ENCODE measurements at places on chromosomes 5 and 9.

DNA sequence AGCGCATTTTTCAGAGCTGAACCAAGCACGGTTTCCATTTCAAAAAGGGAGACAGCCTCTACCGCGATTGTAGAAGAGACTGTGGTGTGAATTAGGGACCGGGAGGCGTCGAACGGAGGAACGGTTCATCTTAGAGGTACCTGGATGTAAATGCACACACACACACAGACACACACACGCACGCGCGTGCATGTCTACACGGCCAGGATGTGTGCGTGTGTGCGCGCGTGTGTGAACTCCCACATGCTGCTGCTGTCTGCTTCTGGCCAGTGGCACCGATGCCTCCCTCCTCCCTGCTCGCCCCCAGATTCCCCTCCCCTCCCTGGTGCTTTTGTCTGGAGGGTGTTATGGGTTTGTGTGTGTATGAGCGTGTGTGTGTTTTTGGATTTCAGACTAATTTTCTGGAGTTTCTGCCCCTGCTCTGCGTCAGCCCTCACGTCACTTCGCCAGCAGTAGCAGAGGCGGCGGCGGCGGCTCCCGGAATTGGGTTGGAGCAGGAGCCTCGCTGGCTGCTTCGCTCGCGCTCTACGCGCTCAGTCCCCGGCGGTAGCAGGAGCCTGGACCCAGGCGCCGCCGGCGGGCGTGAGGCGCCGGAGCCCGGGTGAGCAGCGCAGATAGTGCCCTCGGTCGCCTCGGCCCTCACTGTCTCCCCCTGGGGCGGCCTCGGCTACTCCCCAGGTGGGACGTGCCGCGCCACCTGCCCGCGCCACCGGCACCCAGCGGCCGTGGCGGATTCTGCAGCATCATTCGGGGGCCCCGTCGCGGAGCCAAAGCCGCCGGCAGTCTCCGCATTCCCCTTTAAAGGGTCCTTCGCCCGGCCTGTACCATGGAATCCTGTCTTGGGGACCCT lies at the start of gene NTRK2:
Gene NTRK2, plus strand, starts transcription at position 442 of the 850 bp plus-strand sequence. CDS start 1,020 bp downstream, outside the sequence.
- DNase-seq = peak; percentile 27

- DNase-seq = peak; percentile 20
Observed at GRCh38 chr5:175772747-175773533, 98.4 kb upstream of the CPLX2 start.

DNA sequence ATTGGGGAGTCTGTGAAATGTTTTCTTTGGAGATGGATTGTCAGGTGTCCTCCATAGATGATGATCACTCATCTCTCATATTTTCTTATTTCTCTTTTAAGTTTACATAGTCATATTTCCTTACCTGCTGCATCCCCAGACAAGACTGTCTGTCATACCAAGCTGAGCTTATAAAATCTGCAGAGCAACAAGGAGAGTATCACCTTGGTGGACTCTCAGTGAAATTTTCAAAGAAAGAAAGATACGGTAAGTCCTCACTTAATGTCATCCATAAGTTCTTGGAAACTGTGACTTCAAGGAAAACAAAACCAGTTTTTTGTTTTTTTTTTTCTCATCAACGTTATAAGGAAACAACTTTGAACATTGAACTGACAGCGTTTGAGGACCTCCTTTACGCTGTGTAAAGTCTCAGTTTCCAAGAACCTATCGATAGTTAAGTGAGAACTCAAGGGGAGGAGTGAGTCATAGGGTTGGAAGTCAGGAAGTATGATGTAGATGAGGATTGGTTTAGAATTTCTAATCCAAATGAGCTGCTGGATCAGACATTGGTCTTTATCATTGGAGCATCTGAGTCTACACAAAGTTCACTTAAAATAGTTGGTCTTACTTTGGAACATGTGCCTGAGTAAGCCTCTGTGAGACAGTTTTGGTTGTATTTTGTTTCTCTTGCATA lies 45.5 kb downstream of the SPIN1 start:
- peak; percentile 53 for DNase-seq

- DNase-seq = peak; percentile 91
Observed at GRCh38 chr5:125550274-125550673, 803.8 kb upstream of the ZNF608 start.

DNA sequence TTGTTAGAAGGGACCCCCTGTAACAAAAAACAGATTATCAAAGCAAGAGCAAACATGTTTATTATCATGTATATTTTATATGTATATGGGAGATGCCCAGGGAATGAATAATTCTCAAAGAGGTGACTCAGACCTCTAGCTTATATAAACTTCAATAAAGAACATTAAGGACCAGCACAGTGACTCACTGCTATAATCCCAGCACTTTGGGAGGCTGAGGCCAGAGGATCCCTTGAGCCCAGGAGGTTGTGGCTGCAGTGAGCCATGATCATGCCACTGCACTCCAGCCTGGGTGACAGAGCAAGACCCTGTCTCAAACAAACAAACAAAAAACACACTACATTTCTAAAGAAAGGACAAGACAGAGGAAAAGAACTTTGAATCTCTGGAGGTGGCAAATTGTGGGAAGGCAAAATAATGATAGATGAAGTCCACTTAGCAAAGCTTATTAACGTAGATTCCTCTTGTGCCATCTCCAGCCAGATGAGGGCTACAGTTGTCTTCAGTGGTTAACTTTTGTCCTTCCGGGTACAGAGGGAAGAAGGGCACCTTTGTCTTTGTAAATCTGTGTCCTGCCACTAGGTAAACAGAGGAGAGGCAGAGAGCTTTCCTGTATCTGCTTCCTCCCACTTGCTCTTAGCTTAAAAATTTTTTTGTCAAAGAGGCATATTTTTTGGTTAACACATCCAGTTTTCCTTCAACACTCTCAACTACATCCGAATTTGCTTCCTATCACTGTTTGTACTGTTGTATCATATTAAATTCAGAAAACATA lies 7.5 kb upstream of the RFK start:
- DNase-seq = peak; percentile 61

GRCh38 chr5:14341571-14342230 lies 198.6 kb downstream of the TRIO start:
- DNase-seq = no peak

- DNase-seq = peak; percentile 63
Observed at GRCh38 chr5:147454996-147455677, 54.7 kb downstream of the DPYSL3 start.

DNA sequence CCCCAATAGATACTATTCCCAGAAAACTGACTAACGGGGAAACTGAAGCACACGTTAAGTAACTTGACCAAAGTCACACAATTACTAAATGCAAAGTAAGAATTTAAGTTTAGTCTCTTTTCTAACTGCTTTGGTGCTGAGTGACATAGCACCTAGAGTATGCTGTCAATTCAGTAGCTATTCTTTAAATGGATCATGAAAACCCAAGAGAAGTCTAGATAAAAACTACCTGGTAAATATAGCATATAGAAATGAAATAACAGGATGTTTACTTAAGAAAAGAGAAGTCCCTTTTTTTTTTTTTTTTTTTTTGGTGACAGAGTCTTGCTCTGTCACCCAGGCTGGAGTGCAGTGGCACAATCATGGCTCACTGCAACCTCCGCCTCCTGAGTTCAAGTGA lies 129.2 kb downstream of the PDE4D start:
- DNase-seq = no peak

DNA sequence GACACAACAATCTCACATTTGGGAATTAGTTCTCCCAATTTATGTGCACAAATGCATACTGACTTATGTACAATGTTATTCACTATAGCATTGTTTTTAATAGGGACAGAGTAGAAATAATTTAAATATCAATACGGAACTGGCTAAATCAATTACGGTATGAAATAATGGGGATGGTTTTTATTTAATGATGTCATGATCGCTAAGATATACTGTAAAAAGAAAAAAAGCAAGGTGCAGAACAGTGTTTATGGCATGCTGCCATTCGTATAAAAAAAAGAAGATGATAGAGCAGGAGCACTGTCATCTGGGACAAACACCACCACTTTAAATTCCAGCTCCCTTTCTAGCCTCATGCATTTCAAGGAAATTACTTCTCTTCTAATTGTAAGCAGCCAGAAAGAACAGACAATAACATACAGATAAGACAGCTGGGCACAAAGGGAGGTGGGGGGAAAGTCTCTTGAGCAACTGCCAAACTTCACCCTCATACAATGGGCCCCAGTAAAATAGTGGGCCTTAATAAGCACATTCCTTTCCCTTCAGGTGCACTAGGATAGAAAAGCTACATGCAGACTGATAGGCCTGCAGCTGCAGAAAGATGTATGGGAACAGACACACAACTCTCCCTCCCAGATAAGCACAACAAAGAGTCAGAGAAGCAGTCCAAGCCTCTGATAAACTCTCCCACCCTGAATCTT lies 8.4 kb downstream of the SREK1IP1 start:
- no peak for DNase-seq

- peak; percentile 72 for DNase-seq
Observed at GRCh38 chr9:22169727-22170503, 160.8 kb upstream of the CDKN2B start.

GRCh38 chr5:43530648-43531047 lies 15.7 kb upstream of the C5orf34 start:
- no peak for DNase-seq

DNA sequence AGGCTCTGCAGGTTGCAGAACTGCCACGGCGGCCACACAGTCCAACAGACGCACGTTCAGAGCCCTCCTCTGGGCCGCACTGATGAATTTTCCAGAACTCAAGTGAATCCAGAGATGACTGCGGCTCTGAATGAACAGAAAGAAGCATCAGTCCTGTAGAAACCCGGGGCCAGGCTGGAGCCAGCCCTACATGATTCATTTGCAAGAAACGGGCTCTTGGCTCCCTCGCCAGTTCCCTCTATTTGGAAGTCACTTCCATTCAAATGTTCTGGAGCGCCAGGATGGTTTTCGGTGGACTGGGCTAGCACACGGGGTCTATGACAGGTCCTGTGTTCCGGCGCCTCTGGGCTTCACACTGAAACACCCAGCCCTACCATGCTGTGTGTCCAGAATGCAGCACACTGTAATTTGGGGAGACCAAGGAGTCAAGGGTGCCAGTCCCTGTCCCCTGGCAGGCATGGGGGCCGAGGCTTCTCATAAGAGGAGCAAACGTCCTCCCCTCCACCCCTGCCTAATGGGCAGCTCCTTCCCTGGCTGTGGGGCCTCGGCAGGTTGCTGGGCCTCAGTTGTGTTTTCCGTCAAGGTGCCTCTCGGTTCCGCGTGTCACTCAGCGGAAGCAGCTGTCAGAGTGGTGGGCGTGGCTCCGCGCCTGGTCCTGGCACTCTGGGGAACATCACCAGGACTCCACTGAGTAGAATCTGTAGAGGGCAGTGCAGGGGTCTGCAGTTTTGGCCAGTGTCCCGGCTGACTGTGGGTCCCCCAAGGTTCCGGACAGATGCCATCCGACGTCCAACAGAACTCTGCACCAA lies 18.1 kb upstream of the COL5A1 start:
- DNase-seq = no peak

DNA sequence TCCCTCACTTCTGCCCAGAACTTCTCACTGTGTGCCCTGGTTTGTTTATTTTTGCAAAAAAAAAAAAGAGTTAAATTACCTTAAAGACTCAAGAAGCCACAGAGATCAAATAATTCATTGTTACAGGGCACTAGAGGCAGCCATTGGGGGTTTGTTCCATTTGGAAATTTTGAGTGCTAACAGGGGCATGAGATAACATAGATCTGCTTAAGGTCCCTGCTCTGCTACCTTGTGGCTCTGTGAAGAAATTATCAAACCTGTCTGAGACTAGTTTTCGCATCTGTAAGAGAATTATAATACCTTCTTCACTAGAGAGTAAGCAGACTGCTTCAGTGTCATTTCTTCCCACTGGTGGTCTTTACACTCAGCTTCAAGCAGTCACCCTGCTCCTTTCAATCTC lies 394 bp downstream of the TLR4 start:
- DNase-seq = no peak

GRCh38 chr5:137054335-137054734 lies 444.8 kb downstream of the SPOCK1 start:
- DNase-seq = no peak

- peak; percentile 18 for DNase-seq
Observed at GRCh38 chr5:28779161-28779754, 1740.9 kb upstream of the CDH9 start.

DNA sequence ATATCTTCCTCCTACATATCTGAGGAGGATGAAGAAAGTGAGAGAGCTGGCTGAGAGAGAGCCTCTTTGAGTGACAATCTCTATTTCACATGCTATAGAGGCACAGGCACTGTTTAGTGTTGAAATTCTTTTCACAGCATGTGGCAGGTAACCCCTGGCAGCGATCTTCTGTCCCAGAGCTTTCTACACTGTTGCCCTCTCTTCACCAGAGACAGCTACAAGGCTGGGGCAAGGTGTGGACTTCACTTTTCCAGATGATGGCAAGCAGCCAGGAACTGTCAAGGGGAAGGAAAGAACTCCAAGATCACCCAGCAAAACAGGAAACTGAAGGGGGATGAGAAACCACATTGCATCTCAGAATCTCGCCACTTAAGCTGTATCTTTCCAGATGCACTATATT lies 205.2 kb downstream of the CAAP1 start:
- DNase-seq = peak; percentile 42

- no peak for DNase-seq
Observed at GRCh38 chr9:134385915-134386314, 59.7 kb downstream of the RXRA start.

- DNase-seq = peak; percentile 11
Observed at GRCh38 chr5:157828944-157829639, 29.9 kb downstream of the CLINT1 start.

- DNase-seq = no peak
Observed at GRCh38 chr5:5140479-5141338, 579 bp downstream of the ADAMTS16 start.

DNA sequence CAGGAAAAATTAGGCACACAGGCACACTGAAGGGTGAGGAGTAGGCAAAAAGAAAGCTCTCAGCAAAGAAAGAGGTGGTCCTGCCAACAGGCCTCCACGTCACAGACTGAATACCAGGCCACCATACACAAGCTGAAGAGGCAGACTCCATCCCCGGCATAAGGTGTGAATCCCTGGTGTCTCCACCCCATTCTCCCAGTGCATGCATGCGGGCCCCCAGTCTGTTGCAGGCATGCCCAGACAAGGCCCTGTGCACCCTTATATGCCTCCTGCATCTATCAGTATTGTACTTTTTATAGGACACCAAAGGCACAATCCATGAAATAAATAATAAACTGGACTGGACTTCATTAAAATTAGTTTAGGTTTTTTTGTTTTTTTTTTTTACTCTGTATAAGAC lies 73.1 kb downstream of the RGMB start:
- DNase-seq = no peak

GRCh38 chr5:180494510-180495181 lies 467 bp downstream of the CNOT6 start:
- DNase-seq = peak; percentile 27

DNA sequence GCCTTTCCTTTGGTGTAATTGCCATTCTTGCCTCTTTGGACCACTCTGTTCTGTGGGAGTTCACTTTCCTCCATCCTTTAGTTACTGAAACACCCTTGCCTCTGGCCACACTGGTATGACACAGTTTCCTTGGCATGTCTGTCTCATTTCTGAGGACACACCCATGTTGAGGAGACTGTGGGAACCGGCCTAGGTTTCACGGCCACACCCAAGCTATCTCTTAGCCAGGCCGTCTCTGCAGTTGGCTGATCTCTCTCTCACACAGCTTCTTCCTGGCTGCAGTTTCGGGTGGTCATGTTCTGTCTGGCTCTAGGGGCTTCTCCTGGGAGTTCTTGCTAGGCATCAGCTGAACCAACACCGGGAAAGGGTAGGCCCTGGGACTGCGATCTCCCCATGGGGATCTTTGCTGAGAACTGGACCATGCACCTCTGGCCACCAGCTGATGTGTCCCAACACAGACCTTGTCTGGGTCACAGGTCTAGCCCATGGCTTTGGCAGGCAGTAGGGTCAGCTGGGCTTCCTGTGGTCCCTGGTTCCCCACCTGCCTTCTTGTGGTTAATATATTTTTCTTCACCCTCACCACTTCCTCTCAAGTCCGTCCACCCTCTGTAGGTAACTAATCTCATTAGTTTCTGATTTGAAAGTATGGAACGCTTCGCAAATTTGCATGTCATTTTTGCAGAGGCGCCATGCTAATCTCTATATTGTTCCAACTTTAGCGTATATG lies 24.9 kb downstream of the ARHGEF37 start:
- peak; percentile 88 for DNase-seq

Measured in M059J (cell line).